ENCODE measurements at places on chromosomes 1 and 21.
A peak's percentile ranks its signal among the peaks of the same experiment; 100 is the strongest.

DNA sequence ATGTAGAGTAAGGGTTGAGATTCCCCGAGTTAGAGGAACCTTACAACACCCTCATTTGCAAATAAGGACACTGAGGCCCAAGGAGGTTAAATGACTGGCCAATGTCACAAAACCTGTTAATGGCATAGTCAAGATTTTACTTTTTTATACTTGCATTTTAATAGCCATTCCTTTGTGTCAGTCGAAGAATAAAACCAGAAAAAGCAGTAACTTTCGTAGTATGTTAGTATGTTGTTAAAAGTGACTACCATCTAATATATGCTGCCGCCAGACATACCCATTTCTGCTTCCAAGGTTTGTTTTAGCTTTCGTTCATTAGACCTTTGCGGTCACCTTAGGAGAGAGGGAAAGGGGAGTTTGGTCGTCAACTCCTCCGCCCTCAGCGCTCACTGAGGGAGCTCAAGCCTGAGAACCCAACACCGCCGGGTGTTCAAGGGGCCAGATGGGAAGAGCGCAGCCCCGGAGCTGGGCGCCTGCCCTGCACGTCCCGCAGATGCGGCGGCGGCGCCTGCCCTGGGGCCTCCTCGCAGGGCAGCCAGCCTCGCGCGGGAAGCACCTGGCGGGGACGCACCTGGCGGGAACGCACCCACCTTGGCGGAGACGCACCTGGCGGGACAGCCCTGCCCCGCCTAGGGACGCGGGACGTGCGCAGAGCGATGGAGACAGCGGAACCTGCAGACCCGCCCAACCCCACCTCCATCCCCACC is 466 bp downstream of the VPS26C start:
- peak; percentile 81 for DNase-seq

GRCh38 chr1:222081859-222082258 is 340.0 kb upstream of the DUSP10 start:
- no peak for DNase-seq

DNA sequence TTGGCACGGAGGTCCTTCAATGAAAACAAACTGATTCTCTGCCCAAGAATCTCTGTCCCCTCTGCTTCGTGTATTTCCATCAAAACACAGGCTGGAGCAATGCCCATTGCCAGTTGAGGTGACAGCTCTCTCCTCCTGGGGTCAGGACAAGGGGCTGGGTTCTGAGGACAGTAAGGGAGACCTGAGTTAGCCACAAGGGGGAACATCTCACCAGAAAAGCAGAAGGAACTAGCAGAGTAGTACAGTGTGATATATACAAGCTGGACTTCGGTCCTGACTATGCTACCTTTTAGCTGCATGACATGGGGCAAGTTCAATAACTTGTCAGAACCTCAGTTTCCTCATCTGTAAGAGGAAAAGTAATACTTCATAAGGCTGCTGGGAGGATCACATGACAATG is 50.3 kb downstream of the SYT2 start:
- DNase-seq = no peak

DNA sequence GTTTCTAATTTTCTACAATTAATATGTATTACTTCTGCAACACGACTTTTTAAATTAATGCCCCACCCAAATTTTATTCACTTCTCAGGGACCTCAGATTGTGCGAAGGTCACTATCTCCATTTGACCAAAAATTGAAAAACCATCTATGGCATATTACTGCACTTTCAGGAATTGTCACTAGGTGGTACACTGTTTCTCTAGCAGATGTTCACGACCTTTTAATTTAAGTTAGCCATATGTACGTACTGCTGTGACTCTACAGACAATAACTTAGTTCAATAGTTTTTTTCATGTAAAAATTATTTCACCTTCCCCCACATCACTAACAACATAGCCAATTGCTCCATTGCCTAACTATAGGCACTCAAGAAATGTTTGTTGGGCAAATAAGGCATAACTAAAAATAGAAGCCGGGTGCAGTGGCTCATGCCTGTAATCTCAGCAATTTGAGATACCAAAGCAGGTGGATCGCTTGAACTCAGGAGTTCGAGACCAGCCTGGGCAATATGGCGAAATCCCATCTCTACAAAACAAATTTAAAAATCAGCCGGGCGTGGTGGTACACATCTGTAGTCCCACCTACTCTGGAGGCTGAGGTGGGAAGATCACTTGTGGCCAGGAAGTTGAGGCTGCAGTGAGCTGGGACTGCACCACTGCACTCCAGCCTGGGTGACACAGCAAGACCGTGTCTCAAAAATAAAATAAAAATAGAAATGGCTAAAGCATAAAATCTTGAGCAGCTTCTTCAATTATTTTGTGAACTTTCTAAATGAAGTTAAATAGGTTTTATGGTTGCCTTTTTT is 75.7 kb upstream of the PKN2 start:
- no peak for DNase-seq

DNA sequence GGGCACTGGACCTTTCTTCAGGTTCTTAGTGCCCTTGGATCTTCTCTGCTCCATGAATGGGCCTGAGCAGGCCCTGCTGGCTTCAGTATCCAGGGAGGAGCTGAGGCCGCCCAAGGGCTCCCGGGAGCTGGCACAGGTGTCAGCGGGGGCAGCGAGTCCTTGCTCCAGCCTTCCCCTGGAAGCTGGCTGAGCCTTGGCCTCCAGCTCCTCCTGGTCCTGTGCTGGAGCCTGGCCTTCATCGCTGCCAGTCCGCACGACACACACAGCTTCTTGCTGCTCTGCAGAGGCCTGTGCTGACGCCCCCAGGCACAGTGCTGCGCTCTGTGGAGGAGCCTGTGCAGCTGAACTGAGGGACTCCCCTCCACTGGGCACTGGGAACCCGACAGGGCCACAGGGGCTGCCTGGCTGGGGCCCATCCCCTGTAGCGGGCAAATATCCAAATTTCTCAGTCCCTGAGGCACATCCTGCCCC is 1.7 kb downstream of the SPOCD1 start:
- no peak for DNase-seq

- DNase-seq = no peak
Observed at GRCh38 chr21:40622531-40622930, 224.4 kb downstream of the DSCAM start.

- no peak for DNase-seq
Observed at GRCh38 chr1:192615055-192615454, 20.9 kb upstream of the RGS13 start.

DNA sequence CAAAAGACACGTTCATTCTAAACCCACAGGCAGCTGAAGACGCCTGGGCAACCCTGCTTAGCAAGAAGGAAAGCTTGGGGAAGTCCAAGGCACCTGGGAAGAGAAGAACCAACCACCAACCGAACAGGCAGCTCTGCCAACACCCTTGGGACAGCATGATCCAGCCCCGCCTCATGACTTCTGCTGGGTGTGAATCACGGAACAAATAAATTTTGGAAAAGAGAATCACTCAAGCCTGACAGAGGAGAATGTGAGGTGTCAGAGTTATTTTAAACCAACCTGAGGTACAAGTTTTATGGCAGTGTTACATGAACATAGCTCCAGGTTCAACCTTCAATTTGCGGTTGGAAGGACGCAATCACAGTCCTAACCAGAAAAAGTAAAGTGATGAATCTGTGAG is 10.0 kb upstream of the PADI4 start:
- no peak for DNase-seq

GRCh38 chr1:99580451-99580850 is 65.5 kb upstream of the PALMD start:
- peak; percentile 67 for DNase-seq

- DNase-seq = peak; percentile 38
Observed at GRCh38 chr21:45919593-45919992, 62.0 kb upstream of the COL6A1 start.

GRCh38 chr1:205168291-205168690 is 43.2 kb downstream of the DSTYK start:
- DNase-seq = no peak

DNA sequence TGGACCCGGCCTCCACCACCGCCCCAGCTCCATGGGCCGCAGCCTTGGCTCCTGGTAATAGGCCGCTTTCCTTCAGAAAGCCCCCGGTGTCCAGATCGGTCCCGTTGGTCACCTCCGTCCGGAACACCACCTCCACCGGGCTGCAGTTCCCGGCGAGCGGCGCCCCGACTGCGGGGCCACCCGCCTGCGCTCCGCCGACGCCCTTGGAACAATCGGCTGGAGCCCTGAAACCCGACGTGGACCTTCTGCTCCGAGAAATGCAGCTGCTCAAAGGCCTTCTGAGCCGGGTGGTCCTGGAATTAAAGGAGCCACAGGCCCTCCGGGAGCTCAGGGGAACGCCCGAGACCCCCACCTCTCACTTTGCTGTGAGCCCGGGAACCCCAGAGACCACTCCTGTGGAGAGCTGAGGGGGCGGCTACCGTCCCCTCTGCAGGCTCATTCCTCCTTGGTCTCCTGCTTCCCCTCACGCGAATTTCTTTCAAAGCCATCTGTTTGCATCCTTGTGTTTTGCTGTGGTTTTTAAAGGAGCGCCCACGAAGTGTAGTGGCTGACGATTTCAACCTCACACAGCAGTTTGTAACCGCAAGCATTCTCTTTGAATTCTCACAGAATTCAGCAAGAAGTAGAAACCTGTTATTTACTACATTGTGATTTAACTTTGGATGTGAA is 6.0 kb downstream of the FCRLB start:
- DNase-seq = no peak

GRCh38 chr1:226417830-226418546 is 10.1 kb upstream of the PARP1 start:
- DNase-seq = no peak

DNA sequence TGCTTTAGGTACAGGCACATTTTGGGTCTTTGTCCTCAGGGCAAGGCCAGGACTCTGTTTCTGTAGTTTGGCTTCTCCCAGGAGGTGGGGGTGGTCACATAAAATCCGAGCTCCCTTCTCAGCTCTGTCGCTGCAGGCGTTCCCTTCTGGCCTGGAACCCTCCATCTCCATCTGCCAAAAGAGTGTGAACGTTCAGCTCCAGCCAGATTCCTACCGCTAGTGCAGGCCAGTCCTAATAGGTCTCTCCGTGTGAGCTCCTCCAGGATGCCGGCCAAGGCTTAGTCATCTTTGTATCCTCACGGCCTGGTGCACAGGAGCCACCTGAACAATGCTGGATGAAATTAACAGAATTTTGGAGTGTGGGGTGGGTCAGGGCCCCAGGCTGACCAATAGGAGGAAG is 19.9 kb upstream of the KCNA10 start:
- DNase-seq = no peak

- DNase-seq = no peak
Observed at GRCh38 chr1:90457985-90458384, 259.1 kb downstream of the BARHL2 start.

DNA sequence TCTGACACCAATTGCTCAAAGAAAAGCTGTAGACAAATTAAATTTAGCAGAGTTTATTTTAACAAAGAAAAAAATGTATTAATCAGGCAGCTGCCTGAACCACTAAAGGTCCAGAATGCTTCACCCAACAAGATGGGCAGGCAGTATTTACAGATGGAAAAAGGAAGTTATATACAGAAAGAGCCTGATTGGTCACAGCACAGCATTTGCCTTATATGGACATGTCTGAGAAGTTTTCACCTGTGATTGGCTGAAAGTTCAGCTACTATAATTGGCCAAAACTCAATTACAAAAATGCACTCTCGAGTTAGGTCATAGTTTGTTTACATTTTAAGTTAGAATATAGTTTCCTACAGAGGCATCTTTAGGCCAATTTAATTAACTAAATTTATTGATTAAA is 15.1 kb upstream of the FMO1 start:
- no peak for DNase-seq

DNA sequence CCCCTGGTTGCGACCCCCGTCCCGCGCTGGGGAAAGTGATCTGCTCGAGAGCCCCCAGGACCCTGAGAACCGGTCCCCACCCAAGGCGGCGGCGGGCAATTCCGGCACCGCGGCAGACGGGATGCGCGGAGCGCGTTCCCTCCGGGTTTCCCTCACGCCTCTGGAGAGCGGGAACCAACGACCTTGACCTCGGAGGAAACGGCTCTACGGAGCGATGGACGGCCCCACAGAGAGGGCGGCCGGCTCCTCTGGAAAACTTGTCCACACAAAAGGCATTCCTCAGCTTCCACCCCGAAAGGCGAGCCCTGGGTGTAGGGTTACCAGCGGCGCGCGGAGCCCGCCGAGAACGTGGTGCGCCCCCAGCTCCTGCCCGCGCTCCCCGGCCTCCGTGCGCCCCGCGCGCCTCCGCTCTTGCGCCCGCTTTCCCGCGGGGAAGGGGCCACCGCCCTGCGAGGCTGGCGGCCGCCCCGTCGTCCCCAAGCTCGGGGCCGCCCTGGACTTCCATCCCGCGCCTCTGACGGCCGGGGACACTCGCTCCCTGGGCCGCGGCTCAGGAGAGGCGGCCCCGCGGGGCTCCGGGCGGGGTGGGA is 391 bp upstream of the KIAA1614 start:
- peak; percentile 70 for DNase-seq

- DNase-seq = peak; percentile 18
Observed at GRCh38 chr21:35189077-35189863, 140.2 kb upstream of the RUNX1 start.

- DNase-seq = peak; percentile 27
Observed at GRCh38 chr1:231724876-231725647, 98.5 kb downstream of the DISC1 start.

- no peak for DNase-seq
Observed at GRCh38 chr1:60864722-60865121, 217.6 kb upstream of the NFIA start.

GRCh38 chr1:81804312-81804711 is 3.6 kb downstream of the ADGRL2 start:
- DNase-seq = no peak

DNA sequence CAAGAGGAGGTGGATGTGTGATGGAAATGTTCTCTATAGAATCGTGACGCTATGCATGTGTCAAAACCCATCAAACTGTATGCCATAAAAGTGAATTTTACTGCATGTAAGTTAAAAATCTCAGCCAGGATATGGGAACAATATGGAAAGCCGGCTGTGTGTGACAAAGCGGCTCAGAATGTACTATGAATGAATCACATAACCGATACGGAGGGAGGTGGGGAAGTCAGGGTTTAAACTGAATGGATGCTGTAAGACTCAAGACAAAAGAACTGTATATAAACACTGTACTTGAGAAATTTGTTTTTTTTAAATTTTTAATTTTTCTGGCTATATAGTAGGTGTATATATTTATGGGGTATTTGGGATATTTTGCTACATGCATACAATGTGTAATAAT is 111.6 kb upstream of the PDE4B start:
- DNase-seq = no peak

DNA sequence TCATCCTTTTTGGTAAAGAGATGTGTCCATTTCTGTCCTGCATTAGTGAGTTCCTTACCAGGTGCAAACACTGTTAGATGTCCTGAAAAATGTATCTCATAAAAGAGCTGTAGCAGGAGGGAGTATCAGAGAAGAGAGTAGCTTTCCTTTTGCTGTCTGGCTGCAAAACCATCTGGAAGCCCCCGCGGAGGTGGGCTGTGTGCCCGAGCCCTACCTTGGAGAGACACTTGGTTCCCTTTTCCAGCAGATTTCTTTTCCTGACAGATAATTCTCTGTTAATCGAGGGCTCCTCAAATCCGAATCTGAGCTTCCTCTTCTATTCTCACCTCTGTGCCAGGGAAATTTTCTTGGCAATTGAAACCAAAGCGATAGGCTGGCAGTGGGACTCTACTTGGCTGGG is 53.0 kb downstream of the KIF26B start:
- DNase-seq = no peak

All from right cardiac atrium (tissue), 5 donors.